ENCODE measurements at places on chromosomes 4 and X.

- peak; percentile 5 for DNase-seq
Measured at GRCh38 chrX:47802589-47802988, 34.1 kb upstream of the ZNF81 start.

GRCh38 chrX:9913146-9913433, 54.1 kb upstream of the CLDN34 start:
- no peak for DNase-seq

DNA sequence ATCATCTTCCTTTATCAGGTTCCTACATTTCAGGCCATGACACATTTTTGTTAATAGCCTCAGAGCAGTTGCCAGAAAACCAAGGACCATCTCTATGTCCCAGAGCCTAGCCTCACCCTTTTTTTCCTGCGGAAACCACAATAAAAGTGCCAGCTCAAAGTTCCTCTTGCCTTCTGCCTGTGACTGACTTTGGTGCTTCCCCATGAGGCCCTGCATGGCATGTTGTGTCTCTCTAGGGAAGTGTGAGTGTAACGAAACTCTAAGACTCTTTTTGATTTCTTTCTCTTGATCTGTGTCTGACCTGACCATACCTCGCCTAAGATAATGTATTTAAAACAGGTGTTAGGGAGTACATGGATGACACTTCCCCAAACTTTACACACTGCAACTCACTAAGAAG, 642.3 kb upstream of the BOD1L1 start:
- DNase-seq: no peak

- no peak for DNase-seq
Measured at GRCh38 chr4:86825511-86825910, 23.7 kb downstream of the SLC10A6 start.

GRCh38 chr4:159103384-159103990, 608 bp downstream of the RAPGEF2 start:
- peak; percentile 9 for DNase-seq

DNA sequence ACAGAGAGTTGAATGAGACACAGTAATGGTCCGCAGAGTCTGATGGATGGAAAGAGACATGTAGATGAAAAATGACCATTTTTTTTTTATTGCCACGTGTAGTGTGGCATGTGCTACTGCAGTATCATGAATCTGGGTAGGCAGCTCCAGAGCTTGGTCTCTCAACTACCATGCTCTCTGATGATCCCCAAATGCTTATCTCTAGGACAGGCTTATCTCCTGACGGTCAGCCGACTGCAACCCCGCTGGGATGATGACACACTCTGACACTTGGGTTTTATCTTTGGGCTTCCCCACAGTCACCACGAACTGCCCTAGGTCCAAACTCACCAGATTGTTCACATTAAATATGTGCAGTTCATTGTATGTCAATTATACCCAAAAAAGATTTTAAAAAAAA, 239.7 kb downstream of the QDPR start:
- no peak for DNase-seq

DNA sequence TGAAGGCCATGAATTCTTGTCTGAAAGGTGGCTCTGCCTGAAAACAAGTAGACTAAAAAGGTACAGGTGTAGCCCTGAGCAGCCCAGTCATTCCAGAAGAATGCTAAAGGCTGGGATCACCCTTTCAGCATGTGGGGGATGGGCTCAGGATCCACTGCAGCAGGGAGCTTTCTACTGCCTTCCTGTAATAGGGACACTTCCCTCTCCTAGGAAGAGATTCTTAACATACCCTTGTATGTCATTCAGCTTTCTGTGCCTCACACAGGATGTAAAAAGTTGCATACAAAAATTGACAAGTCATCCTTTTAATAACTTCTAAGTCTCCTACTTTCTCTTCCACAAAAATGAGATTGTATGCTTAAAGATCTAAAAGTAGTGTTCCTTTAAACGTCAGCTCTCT, 123.3 kb downstream of the ZNF518B start:
- DNase-seq: peak; percentile 10

DNA sequence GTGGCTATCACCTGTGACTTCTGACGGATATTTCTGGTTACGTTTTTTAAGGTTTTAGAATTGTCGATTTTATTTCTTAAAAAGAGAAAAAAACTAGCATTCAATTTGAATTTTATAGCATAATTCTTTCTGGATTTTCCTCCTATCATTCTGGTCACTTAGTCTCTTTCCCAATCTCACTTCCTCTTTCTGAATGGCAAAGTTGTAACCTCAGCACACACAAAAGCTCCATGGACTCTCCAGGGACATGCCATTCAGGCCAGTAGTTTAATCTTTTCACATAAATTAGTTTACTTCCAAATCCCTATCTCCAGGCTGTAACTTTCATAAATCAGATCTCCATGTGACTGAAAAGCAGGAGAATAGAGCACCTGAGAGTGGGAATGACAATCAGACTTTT, 110.7 kb downstream of the ARAP2 start:
- DNase-seq: no peak

DNA sequence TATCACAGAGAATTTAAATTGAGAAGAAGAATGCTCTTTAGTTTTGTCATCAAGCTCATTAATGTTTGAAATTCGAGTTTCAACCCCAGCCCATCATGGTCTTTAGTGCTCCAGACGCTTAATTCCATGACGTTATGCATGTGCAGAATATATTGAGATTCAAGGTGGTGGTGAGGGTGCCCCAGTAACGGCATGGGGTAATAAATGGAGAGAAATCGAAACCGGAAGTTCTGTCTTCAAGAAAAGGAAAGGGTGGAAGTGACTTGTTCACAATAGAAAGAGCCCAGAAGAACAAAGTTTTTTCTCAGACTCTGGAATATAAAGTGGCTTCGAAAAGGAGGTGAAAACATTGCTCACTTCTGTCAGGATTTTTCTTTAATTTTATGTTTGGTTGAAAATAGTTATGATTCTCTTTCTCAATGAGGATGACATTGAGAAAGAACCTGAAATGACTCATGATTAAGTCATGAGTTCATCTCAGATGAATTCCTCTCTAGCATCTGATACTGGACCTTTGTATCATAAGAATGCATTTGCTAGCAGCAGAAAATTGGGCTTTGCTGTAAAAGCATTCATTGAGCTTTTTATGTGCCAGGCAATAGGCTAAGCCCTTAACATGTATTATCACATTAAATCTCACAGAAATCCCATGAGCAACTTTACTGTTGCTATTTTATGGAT, 779 bp upstream of the DDX60L start:
- DNase-seq: peak; percentile 85

- DNase-seq: no peak
Measured at GRCh38 chr4:4420421-4420820, 33.5 kb downstream of the NSG1 start.

GRCh38 chr4:168654104-168654847, 157.4 kb downstream of the PALLD start:
- no peak for DNase-seq

DNA sequence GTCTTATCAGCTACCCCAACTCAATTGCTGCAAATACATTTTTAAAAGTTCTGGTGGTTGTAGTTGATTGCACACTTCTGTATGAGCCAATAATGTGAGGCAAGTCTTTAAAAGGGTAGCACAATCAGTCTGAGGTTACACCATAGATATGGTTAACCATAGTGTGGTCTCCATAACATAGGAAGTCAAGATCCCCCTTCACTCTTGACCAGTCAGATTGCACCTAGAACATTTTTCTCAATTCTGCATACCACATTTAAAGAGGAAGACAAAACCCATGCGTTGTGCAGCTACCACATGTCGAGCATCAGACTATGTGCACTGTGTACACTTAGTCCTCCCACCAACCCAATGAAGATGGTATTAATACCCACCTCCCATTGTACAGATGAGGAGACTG, 26.5 kb upstream of the CYBB start:
- no peak for DNase-seq

DNA sequence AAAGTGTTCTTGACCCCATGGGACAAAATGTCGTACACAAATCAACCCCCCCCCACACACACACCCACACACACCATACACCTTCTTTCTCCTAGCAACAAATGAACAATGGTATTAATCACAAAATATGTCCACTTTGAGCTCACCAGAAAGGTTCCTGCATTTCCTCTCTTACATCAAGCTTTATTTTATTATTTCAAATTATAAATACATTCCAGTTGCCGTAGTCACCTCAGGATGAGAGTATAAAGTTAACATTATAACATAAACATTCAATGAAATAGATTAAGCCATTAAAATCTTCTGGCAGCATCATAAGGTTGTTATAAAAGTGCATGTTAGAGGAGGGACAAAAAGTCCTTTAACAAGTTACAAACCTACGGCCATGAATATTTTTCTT, 7.3 kb downstream of the XK start:
- no peak for DNase-seq

GRCh38 chr4:163694385-163694784, 199.9 kb downstream of the TMA16 start:
- no peak for DNase-seq

GRCh38 chr4:11119474-11119873, 309.2 kb downstream of the HS3ST1 start:
- DNase-seq: no peak

DNA sequence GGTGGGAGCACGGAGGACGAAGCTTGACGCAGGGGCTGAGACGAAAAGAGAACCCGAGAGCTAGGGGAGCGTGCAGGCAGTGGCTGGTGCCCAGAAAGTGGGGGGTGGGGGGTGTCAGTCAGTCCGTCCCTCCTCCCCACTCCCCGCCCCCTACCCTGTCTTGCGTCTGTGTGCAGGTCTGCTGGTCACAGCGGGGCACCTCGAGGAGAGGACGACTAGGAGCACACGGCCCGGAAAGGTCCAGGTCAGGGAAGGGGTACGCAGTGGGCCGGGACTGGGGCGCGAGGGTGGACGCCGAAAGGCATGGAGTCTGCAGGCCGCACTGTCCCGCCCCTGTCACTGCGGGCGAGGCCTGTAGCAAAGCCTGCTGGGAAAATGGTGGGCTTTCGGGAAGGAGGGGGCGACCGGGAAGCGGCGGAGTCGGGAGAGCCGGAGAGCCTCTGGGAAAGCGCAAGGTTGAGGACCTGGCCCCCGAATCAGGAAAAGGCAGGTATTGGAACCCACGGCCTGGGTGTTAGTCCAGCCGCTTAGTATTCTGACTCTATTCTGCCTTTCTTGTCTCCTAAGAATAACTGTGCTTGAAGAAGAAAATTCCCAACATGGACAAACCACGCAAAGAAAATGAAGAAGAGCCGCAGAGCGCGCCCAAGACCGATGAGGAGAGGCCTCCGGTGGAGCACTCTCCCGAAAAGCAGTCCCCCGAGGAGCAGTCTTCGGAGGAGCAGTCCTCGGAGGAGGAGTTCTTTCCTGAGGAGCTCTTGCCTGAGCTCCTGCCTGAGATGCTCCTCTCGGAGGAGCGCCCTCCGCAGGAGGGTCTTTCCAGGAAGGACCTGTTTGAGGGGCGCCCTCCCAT, 769 bp downstream of the TCEAL1 start:
- peak; percentile 66 for DNase-seq

- DNase-seq: no peak
Measured at GRCh38 chrX:6226596-6227452, 1.8 kb downstream of the NLGN4X start.

DNA sequence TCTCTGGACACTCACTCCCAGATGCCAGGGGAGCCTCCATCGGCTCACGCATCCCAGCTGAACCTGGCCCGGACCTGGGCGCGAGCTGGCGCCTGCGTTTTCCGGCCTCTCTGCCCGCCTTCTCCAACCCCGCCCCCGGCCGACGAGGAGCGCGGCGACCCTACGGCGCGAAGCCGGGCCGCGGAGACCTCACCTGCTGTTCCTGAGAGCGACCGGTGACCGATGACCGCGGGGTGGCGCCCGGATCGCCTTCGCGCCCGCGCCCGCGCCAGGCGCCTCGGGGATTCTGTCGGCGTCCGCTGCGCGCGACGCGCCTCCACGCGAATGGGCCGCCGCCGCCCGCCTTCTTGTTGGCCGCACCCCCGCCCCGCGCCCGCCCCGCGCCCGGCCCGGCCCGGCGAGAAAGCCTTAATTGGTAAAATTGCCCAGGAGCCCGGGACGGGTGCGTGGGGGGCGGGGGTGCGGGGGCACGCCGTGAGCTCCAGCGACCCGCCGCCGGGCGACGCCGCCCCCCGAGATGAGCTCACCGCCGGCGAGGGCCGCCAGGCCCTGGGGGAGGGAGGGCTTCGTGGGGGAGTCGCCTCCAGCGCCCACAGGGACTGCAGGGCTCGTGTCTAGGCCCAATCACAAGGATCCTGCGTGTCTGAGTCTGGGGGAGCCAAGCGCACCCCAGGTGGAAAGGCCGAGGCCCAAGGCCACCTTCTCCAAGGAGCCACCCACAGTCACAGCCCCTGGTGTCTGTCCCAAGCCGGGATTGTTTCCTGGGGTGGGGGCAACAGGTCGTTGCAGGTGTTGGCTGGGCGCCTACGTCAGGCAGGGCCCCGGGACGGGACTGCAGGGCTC, at the start of gene FLNA:
FLNA (minus strand) TSS at position 322 of the 843 bp plus-strand sequence. CDS start 3,389 bp downstream, outside the sequence.
- peak; percentile 22 for DNase-seq

- peak; percentile 81 for DNase-seq
Measured at GRCh38 chr4:85496933-85497332, 22.0 kb downstream of the ARHGAP24 start.

GRCh38 chr4:94477227-94477626, 25.5 kb downstream of the PDLIM5 start:
- no peak for DNase-seq

GRCh38 chrX:17527135-17527701, 152.2 kb downstream of the NHS start:
- DNase-seq: no peak

DNA sequence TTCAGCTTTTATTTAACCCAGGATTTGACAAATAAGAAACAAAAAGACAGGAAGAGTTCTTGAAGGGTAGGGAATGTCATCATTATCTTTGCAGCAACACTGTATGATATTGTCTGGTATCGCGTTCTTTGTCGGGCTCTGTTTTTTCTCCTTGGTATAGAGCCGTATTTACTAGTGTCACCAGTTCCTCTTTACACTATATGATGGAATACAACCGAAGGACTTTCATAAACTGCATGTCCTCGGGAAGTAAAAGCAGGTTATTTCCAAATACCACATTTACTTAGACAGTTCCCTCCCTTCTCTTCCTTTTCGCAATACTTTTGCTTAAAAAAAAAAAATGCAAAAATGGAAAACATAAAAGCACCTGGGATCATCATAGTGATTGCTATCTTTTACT, 96.6 kb upstream of the IL13RA1 start:
- no peak for DNase-seq

GRCh38 chr4:56217343-56217890, 169.9 kb downstream of the AASDH start:
- DNase-seq: no peak

DNA sequence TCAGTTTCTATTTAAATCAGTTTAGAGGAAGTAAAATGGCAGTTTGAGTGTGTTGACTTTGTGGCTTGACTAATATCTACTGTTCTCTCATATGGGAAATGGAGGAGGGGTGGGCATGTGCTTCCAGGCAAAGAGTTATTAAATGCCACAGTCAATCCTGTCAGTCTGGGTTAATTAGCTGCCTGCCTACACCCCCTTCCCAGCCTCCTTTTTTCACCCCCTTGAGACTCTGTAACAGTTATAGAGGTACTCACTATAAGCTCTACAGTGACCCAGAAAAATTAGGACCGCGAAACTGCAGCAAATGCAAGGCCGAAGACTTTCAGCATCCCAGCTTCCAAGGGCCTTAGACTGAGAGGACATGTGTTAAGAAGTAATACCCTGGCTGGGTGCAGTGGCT, 165.2 kb downstream of the CORIN start:
- no peak for DNase-seq

Measured in AG10803 (cell line).